IMR-90 (cell line): ENCODE measurements at places on chromosomes 6 and 20. TPM values are rescaled to one million over a fixed set of nuclear protein-coding genes. Genes with fewer than 3 reads are reported as not detected.

Gene TINAG
- total RNA-seq = not detected in 2 replicates

Gene STMND1
- total RNA-seq = not detected in 2 replicates

Gene BCAS1
- under 0.01 TPM in 2 replicates for total RNA-seq

Gene NOTCH4
- 1.3 and 2.2 TPM in 2 replicates for total RNA-seq

Gene JAG1
- 19.4 and 22.6 TPM in 2 replicates for total RNA-seq

Gene C20orf144
- under 0.01 TPM in 2 replicates for total RNA-seq

Gene LAMA5
- total RNA-seq = 0.56 and 0.90 TPM in 2 replicates

Gene VGLL2
- not detected in 2 replicates for total RNA-seq

Gene EPPIN
- not detected in 2 replicates for total RNA-seq

Gene NRSN1
- not detected in 2 replicates for total RNA-seq

DNA sequence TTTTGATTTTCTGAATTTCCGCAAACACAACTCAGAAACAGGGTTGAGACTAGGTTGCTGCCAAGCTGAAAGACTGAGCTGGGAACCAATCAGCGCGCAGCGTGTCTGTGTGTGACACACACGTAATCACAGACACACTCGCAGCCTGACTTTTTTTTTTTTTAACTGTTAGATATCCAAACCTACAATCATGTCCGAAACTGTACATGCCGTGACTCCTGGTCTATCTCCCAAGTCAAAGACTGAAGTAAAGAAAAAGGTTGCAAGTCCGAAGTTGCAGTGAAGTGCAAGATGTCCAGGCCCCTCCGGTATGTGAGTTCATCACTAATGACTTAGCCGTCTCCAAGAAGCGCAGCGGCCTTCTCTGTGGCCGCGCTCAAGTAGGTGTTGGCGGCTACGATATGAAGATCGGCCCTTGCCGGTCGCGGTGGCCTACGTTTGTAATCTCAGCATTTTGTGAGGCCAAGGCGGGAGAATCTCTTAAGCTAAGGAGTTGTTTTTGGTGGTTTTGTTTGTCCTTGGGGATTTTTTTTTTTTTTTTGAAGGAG, 108.2 kb downstream of the HFE start:
- DNase-seq = peak; percentile 97

GRCh38 chr6:123990376-123990775, 186.7 kb downstream of the NKAIN2 start:
- DNase-seq = no peak

DNA sequence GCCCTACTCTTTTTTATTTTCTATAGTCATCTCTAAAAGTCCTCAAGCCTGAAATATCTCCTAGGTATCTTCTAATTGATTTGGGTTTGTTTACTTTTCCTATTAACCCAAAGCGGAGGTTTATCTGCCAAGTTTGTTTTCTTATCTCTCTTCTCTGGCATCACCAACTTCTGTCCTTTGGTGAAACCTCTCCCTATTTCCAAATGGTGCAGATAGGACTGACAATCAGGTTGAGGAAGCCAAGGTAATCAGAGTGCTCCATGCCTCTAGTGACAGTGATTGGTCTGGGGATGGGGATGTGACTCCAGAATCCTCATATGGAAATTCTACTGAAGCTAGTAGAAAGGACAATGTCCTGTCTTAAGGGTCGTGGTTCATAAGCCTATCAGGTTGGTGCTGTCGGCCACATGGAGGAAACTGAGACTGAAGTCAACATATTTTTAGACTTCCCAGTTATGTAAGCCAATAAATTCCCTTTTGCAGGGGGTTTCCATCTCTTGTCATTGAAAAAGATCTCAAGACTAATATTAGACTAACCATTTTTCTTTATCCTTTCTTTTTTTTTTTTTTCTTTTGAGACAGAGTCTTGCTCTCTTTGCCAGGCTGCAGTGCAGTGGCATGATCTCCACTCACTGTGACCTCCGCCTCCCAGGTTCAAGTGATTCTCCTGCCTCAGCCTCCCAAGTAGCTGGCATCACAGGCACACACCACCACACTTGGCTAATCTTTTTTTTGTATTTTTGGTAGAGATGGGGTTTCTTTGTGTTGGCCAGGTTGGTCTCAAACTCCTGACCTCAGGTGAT, 28.0 kb downstream of the KIF6 start:
- DNase-seq = no peak

- DNase-seq = peak; percentile 75
Observed at GRCh38 chr6:17816921-17817611, 110.3 kb upstream of the NUP153 start.

- DNase-seq = no peak
Observed at GRCh38 chr20:63134201-63134612, 81.7 kb downstream of the YTHDF1 start.

DNA sequence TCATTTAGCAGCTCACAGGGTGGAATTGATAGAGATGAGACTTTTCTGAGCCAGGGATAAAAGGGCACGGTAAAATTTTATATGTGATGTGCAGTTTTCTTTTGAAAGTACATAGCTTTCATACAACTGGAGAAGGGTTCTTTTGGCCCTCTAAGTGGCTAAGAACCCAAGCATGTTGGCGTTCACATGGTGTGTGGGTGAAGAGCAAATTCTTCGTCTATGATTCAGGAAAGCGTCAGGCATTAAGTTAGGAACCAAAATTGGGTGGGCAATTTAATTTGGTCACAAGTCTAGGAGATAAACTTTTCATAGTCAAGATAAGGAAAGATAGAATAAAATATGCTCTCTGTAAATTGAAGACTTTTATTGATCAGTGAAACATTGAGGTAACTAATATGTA, 153.9 kb downstream of the UTRN start:
- DNase-seq = no peak

GRCh38 chr20:24465159-24465558, 4.3 kb upstream of the SYNDIG1 start:
- DNase-seq = no peak

- DNase-seq = peak; percentile 72
Observed at GRCh38 chr6:144248476-144249301, 36.4 kb upstream of the UTRN start.

DNA sequence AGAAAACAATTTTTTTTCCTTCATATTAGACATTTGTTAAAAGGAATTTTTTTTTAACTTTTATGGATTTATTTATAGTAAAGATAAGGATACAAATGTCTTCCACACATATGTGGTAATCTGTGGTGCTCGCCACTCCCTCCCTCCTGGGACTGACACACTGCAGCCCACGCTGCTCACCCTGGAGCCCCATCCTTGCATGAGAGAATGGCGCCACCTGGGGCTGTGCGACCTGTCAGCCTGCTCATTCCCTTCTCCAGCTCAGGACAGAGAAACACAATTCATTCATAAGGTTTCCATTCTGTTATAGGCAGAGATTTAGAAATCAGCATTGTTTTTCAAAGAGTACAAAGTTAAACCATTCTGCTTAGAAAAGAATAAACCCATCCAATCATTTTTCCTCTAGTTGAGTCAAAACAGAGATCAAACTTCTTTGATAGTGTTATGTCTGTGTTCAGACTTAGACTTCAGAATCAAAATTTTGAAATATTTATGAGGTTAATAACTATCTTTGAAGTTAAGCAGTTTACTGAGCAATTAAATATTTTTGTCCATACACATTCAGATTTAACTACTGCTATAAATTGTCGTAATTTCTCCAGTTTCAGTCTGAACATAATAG, 42.8 kb upstream of the DYNLRB1 start:
- DNase-seq = peak; percentile 66

GRCh38 chr20:34536798-34537394, 20.7 kb downstream of the DYNLRB1 start:
- no peak for DNase-seq

DNA sequence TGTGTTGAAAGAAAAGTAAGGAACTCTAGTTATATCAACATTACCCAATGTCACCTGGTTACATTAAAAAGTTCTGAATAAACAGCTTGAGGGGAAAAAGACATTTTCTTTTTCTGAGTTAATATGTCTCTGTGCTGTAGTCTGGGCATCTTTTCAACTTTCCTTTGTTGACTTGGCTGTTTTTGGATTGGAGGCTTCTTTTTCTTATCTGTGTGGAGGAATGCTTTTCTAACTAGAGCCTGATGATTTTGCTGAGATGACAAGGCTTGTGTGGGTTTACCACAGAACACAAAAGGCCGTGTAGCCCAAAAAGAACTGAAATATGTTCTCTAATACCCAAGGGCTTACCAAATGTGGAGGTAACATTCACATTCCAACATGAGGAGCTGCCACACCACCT, 161.8 kb downstream of the KCNQ5 start:
- DNase-seq = peak; percentile 73

GRCh38 chr6:38459291-38459690, 180.4 kb downstream of the BTBD9 start:
- DNase-seq = peak; percentile 69

DNA sequence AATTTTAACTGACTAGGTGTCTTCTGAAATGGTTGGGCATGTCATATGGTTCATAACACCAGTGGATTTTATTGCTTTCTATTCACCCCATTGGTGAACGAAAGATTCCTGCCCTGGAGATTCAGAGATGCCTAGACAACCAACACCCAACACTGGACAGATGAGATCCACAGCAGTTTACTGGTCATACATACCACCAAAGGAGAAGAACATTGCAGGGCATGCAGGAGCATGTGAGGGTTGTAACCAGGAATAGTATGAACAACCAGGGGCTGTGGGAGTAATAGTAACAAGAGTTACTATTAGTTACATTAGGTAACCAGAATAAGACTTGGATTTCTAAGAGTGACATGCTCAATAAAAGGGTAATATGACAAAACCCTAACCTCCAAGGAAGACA, 77.8 kb upstream of the FABP7 start:
- DNase-seq = no peak

GRCh38 chr6:20811109-20811761, 277.0 kb downstream of the CDKAL1 start:
- DNase-seq = peak; percentile 99

- no peak for DNase-seq
Observed at GRCh38 chr6:141981190-141981589, 151.5 kb upstream of the GJE1 start.

DNA sequence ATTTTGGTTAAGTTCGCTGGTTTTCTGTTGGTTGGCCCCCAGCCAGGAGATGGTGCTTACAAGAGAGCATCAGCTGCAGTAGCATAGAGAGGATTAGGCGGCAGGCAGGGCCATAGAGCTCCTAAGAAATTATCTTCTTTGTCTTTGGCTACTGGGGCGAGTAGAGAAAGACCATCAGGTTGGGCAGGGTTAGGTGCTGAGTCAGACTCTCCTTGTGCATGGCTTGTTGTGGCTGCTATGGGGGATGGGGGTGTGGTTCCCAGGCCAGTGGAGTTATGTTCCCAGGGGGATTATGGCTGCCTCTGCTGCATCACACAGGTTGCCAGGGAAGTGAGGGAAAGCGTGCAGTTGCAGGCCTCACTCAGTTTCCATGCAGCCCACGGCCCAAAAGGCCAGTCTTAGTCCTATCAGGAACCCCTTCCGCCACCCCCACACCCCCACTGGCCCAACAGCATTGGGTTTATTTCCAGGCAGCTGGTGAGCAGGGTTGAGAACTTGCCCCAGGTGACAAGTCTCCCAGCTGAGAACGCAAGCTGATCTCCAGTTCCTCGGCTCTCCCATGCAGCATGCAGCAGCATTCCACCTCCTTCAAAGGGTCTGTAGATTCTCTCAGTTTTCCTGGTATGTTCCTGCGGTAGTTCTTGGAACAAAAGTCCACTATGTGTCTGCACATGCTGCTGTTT, 243.7 kb downstream of the UTRN start:
- peak; percentile 28 for DNase-seq

GRCh38 chr6:164290101-164290500, 875.6 kb downstream of the QKI start:
- DNase-seq = no peak

DNA sequence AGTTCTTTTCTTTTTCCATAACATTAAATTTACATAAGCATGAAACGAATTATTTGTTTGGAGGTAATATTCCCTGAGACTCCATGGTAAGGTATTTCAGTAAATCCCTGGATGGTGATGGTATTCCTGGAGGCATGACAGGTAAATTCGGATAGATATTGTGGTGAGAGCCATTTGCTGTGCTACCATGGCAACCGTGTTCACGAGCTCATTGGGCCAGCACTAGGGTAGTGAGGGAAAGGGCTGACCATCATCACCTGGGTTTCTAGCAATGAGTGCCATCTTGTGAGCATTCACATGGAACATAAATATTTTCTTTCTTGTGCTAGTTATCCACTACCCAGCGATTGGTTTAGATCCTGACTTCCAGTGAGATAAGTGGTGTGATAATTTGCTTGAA, 51.9 kb upstream of the GNRH2 start:
- no peak for DNase-seq

DNA sequence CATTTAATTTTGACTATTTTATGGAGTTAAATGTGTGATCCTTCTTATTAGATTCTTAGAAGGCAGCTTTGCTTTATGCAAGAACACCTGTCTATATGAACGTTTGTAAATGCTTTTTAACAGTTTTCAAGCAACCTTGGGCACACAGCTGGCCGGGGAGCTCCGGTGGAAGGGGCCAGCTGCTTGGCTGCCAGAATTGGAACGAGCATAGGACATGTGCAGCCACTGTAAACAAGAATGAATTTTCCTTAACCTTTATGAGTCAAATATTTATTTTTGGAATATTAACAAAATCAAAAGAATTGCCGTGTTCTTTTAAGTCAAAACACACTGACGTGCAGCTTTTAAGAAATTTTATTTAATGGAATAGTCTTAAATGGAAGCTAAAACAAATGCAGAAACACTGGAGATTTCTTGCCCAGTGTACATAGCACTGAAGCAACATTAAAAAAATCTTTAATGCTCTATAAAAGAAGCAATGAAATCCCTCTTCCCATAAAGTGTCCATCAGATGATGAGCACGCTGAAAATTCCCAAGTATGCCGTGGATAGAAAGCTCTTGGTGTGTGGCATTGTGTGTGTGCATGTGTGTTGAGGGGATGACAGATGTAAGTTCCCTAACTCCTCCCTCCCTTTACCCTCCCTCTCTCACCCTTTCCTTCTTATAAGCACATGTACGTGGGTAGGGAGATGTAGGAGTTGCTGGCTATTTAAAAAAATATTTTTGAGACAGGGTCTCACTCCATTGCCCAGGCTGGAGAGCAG, 208.9 kb upstream of the EXOC2 start:
- no peak for DNase-seq

DNA sequence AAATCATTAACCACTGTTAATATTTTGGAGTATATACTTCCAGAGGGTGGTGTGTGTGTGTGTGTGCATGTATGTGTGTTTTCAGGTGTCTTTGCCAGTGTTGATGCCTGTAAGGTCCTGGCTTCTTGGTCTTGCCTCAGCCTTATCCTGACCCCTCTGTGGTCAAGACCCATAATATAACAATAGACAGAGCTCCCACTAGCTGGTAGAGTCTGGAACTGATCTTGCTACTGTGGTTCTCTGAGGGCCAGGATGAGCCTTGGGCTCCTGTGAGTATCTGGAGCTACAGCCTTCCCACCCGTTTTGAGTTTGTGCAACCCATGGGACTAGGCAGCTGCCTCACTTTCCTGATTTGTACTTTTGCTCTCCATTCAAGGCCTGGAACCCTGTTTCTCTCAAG, 191.0 kb downstream of the IBTK start:
- DNase-seq = no peak
